ENCODE measurements at places on chromosomes 16 and 17.

DNA sequence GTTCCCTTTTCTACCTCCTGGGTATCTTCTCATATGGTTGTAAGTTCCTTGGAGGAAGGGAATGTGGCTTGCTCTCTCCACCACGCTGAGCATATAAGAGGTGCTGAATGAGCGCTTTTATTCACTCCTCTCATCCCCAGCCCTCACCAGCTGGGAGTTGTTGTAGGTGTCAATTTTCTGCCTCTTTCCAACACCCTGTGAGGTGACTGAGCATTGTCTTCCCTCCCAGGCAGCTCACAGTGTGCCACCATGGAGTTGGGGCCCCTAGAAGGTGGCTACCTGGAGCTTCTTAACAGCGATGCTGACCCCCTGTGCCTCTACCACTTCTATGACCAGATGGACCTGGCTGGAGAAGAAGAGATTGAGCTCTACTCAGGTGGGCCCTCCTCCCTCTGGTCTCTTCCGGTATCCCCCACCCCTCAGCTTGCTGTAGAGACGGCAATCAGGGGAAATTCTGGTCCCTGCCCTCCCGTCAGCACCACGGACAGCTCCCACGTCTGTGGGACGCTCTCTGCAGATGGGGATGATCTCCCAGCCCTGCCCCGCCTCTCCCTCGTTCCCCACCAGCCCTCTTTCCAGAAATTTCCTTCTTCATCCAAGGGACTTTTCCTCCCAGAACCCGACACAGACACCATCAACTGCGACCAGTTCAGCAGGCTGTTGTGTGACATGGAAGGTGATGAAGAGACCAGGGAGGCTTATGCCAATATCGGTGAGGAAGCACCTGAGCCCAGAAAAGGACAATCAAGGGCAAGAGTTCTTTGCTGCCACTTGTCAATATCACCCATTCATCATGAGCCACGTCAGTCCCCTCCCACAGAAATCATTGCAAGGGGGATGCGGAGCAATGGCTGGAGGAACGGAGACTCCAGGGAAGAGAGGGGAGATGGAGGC, 18.3 kb downstream of the CIITA start:
- DNase-seq = no peak

- DNase-seq = peak; percentile 13
Measured at GRCh38 chr16:29804020-29804419, 2.3 kb upstream of the MAZ start.

DNA sequence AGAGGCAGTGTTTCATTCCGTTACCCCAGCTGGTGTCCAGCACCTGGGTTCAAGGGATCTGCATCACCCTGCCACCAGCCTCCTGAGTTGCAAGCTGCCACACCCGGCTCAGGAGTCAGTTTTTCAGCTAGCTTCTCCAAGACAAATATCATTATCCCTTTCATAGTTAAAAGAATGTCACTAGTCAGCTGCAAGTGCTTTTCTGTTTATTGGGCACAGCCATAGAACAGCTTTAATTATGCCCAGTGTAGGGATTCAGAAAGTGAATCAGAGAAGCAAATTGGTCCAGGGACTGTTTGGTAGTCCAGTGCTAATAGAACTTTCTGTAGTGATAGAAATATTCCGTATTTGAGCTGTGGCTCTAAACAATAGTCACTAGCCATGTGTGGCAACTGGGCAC, 2.9 kb upstream of the AOC3 start:
- no peak for DNase-seq

DNA sequence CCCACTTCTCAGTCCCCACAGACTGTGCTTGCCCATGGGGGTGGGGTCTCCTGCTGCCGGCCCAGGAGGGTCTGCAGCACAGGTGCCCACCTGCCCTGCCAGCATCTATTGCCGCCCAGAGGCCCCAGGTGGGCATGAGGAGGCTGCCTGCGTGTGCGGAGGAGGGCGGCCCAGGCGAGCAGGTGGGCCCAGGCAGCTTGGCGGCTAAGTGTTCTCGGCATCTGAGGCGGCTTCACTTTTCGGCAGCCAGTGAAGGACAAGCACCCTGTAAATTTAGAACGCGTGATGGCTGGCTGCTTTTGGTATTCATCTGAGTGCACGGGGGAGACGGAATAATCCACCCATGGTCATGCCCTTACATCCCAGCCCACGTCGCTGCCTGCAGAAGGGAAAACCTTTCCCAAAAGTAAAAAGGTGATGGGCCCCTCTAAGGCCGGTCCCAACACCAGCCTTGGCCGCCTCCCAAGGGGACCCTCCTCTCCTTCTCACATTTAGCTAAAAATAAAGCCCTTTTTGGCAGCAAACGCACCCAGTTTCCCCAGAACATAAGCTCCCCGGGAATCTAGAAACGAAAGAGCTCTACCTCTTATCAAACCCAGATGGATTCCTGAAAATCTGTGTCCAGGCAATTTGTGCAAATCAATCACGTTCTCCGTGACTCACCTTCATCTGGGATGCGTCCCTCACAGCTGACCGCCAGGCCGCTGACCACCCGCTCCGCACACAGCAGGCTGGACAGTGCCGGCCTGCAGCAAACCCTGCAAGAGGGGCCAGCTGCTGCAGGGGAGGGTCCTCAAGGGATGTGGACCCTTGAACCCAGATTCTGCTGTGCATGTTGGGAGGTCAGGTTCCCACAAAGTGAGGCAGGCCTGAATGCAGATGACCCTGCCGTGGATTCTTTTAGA, 79.4 kb downstream of the RBFOX3 start:
- DNase-seq = no peak

- no peak for DNase-seq
Measured at GRCh38 chr17:65776890-65777289, 215.4 kb upstream of the AXIN2 start.

- no peak for DNase-seq
Measured at GRCh38 chr17:46117850-46118696, 75.2 kb downstream of the KANSL1 start.

- no peak for DNase-seq
Measured at GRCh38 chr16:71172481-71173207, 57.9 kb downstream of the HYDIN start.

- DNase-seq = no peak
Measured at GRCh38 chr17:66443166-66443565, 140.8 kb downstream of the PRKCA start.

DNA sequence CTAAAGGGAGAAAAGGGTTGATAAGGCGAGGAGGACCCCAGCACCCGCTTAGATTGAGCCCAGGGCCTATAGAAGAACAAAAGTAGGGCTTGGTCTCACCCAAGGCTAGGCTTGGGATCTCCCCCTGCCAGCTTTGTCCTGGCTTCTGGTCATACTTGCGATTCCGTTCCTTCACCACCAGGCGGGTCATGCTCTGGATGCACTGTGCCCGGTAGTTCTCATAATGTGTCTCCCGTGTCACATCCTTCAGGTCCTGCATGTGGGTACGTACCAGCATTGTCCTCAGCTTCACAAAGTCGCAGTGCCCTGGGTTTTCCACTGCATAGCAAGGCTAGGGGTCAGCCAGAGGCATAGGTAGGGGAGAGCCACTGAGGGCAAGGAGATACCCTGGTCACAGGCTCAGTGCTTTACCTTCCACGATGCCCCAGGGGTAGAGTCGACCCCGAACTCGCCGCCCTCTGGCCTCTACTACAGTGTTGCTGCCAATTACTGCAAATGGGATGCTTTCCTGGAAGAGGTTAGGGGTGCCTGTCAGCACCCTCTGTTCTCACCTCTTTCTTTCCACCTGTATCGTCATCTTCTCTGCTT, 6.5 kb upstream of the MTMR4 start:
- no peak for DNase-seq

- DNase-seq = no peak
Measured at GRCh38 chr17:40242774-40243173, 23.7 kb downstream of the WIPF2 start.

- peak; percentile 14 for DNase-seq
Measured at GRCh38 chr17:17849845-17850373, 13.1 kb upstream of the SREBF1 start.

GRCh38 chr17:63645775-63646487, 23.7 kb downstream of the MAP3K3 start:
- no peak for DNase-seq

DNA sequence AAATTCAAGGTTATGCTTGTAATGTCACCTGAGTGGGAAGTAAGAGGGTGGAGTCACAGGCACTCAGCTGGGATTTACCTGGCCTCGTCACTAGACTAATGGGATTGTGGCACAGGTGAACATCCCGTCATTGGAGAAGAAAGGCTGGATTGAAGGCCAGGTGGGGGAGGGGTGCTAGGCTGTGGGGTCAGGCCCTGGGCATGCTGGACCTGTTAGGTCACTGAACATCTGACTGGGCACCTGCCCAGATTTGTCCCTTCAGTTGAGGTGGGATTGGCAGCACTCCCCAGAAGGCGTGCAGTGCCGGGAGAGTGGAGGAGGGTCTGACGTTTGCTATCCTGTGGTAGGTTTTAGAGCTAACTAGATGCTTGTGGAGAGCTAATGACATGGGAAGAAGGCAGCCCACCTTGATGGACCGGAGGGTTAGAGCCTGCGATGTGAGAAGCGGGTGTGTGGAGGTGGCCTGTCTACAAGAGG, 161.5 kb upstream of the ZNF267 start:
- DNase-seq = no peak

DNA sequence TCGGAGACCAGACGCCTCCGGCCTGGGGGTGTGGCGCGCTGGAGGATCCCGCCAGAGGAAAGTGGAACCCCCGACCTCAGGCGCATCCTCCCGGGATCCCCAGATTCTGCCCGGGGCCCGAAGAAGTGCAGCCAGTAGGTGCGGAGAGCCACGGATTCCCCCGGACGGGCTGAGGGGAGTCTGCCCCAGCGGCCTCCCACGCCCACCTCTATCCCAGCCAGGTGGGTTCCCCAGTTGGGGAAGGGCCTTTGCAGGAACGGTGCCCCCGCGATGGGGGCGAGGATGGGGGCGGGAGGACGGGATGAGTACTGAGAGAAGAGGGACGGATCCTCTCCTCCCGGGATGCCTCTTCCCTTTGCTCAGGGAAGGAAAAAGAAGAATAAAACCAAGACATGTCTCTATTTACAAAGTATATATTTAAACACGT, 5.1 kb downstream of the CBX8 start:
- no peak for DNase-seq

GRCh38 chr16:85662482-85662812, 26.3 kb downstream of the GINS2 start:
- DNase-seq = no peak

DNA sequence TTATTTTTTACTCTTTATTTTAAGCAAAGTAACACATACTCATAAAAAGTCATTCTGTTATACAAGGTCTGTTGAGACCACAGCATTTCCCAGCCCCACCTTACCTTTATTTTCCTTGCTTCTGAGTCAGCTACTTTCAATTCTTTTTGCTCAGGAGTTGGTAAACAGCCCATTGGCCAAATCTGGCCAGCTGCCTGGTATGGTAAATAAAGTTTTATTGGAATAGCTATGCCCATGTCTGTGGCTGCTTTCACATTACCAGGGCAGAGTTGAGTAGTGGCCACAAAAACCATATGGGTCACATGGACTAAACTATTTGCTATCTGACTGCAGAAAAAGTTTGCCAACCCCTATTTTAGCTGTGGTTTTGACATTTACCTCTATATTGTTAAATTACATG, 3.4 kb upstream of the NSRP1 start:
- DNase-seq = no peak

DNA sequence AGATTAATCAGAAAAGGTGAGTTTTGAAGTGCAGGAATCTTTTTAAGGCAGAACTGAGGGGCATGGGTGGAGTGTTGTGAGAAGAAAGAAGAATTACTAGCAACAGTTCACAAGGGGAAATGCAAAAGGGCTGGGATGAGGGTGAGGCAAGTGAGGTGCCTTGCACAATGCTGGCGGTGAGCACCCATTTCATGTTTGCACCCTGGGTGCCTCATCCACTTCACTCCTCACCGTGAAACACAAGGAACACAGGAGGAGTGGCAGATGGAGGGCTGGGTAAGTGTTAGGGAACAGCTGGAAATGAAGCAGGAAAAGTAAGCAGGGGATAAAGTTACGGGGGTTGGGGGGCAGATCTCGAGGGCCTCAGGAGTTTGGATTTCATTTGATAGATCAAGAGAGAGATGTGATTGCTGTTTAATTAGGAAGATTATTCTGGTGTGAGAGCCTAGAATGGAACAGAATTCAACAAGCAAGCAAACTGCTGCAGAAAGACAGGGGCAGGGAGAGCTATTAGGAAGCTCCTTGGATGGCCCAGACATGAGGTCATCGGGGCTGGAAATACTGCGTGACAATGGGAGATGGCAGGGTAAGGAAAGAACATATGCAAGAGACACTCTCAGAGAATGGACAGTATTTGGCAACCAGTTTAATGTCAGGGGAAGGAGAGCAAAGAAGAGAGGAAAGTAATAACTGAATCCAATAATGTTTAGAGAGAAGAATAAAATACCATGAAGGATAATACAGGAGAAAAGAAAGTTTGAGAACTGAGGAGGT, 8.3 kb upstream of the HEATR6 start:
- no peak for DNase-seq

DNA sequence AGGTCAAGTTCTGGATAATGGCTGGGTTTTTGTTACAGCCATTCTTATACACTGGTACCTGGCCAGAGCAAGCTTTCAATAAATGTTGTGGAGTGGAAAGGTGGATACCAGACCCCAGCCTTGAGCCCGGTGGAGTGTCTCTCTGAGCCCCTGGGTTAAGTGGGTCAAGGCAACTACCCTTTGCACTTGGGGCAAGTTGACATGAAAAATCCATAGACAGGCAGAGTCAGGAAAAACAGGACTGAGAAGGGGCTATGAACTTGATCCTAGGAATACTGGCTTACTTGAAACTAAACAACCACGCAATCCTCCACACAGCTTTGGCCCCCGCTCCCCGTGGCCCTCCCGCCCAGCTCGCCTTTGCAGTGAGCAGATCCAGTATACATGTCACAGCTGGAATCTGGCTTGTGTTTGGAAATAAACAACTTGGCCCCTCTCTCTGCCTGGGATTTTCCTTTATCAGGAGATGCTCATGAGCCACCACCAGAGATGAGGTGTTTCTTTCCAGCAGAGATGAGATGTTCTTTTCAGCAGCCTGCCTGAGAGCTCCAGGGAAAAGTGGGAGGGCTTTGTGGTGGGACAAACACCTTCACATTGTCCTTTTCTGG, 65.9 kb downstream of the KSR1 start:
- DNase-seq = no peak

DNA sequence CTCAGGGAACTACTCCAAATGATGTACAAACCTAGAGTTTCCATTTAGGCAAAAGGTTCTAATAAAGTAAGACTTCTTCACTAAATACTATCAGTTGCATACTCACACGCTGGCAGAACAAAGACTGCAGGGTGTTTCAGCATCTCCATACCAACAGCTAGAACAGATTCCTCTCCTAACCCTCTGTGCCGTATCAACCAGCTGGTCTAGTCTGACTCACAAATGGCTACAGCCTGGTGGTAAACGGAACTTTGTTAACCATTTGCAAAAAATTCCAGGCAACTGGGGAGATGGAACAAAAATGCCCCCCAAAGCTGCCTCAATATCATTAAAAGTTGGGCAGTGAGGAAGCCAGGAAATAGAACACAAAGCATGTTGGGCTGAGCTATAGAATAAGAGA, 217.1 kb downstream of the GRIN2A start:
- no peak for DNase-seq

DNA sequence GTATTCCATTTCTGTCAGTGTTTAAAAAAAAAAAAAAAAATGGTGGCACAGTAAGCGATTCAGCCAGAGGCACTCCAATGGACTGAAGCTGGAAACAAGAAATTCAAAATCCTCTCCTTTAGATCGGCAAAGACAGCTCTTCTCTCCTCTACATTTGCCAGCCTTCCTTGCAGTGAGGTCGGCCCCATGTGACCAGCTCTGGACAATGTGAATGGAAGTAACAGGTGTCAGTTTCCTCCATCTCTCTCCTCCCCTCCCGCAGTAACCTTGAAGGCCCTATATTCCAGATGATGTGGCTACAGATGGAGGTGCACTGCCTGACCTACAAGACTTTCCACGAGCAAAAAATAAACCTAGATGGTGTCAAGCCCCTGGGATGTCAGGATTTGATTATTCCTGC, 15.0 kb downstream of the CUEDC1 start:
- no peak for DNase-seq

Measured in NCI-H1105 treated with DMSO at 0.1 percent for 48 hours (cell line).